Upper lobe of left lung (tissue), 6 donors: ENCODE measurements at places on chromosomes 1 and 21.

- no peak for DNase-seq
Measured at GRCh38 chr1:179774566-179774965, 31.5 kb downstream of the FAM163A start.

DNA sequence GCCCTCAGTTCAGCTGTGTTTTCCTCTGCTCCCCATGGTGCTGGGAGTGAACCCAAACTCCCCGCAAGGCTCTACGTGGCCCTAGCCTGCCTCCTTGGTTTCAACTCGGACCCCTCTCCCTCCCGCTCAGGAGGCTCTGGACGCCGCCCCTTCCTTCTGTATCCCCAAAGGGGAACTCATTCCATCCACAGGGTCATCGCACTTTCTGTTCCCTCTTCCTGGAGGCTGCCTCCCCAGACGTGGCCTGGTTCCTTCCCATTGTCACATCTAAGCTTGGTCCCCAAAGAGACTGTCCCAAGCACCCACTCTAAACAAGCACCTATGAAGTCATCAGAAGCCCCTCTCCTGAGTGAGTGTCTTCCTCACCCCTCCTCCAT is 10.9 kb downstream of the KCNAB2 start:
- DNase-seq = no peak

GRCh38 chr1:213678753-213679152 is 309.0 kb upstream of the PROX1 start:
- DNase-seq = no peak

DNA sequence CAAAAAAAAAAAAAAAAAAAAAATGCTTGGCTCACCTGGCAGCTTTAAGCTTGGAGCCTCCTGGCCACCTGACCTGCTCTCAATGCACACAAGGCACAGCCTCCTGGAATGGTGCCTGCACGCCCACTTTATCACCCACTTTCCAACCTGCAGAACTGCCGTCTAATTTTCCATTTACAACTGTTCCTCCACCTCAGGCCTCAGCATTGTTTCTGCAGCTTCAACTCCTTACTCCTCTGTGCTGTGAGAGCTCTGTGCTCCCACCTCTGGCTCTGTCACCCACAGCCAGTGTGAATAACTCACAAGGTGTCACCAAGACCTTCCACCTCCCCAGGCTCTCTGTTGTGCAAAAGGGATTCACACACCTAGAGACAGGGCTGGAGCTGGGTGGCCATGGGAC is 38.7 kb upstream of the GPR157 start:
- peak; percentile 34 for DNase-seq

DNA sequence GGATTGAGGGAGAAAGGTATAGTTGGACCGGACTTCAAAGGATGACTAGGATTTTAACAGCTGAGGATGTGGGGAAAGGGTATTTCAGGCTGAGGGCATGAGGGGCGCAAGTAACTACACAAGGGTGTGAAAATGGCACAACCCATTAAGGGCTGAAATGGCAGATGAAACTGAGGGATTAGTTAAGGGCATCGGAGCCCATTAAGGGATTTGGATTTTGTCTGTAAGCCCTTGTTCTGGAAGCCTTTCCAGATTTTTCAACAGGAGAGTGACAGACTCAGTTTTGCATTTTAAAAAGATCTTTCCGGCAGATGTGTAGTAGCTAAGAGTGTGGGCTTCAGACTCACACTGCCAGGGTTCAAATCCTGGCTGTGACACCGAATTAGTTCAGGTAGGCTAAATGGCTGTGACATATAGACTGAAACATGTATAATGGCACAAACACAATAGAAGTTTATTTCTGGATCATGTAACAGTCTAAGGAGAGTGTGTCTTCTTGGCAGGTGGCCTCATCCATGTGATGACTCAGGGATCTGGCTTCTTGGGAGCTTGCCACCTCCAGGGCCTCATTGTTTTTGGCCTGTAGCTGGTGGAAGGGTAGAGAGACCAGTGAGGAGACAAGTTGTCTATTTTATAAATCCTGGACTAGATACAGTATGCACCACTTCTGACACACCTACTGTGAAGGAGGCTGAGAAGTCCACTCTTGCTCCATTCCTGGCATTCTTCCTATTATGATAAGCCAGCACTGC is 49.6 kb downstream of the UBE2T start:
- DNase-seq = peak; percentile 36

GRCh38 chr1:102107441-102107840 is 110.7 kb upstream of the OLFM3 start:
- DNase-seq = no peak

GRCh38 chr1:79302380-79302930 is 295.9 kb upstream of the ADGRL4 start:
- DNase-seq = no peak

GRCh38 chr1:76268341-76268740 is 193.8 kb downstream of the ST6GALNAC3 start:
- no peak for DNase-seq

DNA sequence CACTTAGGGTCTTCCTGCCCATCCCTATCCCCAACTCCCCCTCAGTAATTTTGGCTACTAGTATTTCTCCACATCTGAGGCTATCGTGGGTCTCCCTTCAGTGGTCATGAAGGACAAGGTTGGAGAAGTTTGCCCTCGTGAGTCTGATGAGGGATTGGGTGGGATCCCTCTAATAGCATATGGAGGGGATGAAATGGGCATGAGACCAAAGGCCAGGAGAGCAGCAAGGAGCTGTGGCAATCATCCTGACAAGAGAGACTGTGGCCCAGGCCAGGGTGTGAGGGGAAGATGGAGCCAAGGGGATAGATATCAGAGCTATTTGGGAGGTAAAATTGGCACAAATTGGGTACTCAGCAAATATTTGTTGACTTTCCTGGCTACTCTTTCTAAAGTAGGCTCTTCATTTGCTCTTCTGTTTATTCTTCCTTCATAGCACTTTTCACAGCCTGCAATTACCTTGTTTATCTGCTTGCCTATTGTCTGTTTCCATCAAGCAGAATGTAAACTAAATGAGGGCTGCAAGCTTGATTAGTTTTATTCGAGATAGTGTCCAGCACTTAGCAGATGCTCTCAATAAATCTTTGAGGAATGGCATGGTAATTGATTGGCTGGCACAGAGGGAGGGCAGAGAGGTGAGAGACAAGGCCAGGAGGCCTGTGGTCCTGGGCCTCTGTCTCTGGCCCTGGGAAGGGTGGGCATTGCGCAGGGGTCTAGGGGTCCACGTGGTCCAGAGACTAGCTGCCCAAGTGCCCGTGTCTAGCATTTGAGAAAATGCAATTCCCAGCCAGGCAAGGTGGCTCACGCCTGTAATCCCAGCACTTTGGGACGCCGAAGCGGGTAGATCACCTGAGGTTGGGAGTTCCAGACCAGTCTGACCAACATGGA is 1.5 kb upstream of the PLK3 start:
- no peak for DNase-seq

DNA sequence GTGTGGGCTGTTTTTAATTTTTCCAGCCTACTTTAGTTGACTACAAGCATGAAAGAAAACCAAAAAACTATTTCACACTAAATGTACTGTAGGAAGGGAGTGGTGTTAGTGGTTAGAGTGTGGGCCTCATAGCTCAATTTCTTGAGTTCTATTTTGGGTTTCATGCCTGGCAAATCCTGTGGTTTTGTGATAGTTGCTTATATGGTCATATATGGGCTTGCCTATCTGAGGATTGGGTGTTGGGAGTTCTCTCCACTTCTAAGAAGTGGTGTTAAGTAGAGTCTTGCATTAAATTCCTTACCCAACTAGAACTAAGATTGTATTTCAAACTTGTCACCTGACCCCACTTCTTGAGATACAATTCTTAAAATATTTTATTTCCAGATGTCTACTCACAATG is 37.8 kb upstream of the COL11A1 start:
- no peak for DNase-seq
